ENCODE measurements at places on chromosomes 11 and 22. TPM values are rescaled to one million over a fixed set of nuclear protein-coding genes. Genes with fewer than 3 reads are reported as not detected.

DNA sequence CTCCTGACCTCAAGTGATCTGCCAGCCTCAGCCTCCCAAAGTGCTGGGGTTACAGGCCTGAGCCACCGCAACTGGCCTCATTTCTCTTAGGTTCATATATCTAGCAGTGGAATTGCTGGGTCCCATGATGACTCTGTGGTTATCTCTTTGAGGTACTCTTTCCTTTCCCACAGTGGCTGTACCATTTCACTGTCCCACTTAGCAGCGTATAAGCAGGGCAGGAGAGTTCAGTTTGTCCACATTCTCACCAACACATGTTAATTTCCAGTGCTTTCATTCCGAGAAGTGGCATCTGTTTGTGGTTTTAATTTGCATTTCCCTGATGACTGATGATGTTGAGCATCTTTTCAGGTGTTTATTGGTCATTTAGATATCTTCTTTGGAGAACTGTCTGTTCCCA lies 16.4 kb downstream of the PRR5 start:
- DNase-seq, result no peak
- H3K36me3 ChIP-seq, result no peaks in the 10 kb centered on the region
- no peak overlapping the region for H3K4me3 ChIP-seq

DNA sequence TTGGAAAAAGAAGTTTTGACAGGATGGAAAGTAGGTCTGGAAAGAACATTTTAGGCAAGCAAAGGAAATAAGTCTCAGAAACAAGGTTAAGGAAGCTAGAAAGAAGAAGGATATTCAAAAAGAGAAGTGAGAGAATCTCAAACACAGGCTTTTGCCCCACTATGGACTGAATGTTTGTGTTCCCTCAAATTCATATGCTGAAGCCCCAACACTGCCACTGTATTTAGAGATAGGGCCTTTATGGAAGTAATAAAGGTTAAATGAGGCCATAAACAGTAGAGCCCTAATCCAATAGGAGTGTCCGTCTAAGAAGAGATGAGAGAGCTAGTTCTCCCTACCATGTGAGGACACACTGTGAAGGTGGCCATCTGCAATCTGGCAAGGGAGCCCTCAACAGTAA lies 20.6 kb upstream of the RPS13 start:
- no peak for DNase-seq
- H3K27me3 ChIP-seq, result no peaks in the 10 kb centered on the region
- no peak overlapping the region for H3K4me3 ChIP-seq

GRCh38 chr11:33910296-33910957 lies 18.6 kb upstream of the LMO2 start:
- H3K4me1 ChIP-seq, result no peaks in the 10 kb centered on the region
- H3K27me3 ChIP-seq, result no peaks in the 10 kb centered on the region
- H3K27ac ChIP-seq, result no peak overlapping the region
- no peaks in the 10 kb centered on the region for H3K36me3 ChIP-seq
- no peak for DNase-seq

GRCh38 chr11:61895046-61895717 lies 3.8 kb upstream of the FADS3 start:
- no peaks in the 10 kb centered on the region for H3K27me3 ChIP-seq
- no peak overlapping the region for H3K27ac ChIP-seq
- H3K36me3 ChIP-seq, result no peaks in the 10 kb centered on the region

- no peak for DNase-seq
- H3K4me1 ChIP-seq, result no peaks in the 10 kb centered on the region
- H3K27ac ChIP-seq, result no peak overlapping the region
- no peaks in the 10 kb centered on the region for H3K27me3 ChIP-seq
- H3K4me3 ChIP-seq, result no peak overlapping the region
These were observed 57.1 kb downstream of the QSER1 start for GRCh38 chr11:32949739-32950138.

DNA sequence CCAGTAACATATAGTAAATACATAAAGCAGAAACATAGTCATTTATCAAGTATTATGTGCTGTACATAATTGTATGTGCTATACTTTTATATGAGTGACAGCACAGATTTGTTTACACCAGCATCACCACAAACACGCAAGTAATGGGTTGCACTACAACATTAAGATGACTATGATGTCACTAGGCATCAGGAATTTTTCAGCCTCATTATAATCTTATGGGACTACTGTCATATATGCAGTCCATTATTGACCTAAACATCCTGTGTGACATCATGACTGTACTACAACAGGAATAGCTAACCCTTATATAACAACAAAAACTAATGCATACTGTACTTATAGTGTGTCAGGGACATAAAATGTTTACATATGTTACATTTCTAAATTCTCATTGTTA lies 50.2 kb upstream of the IZUMO1R start:
- DNase-seq, result no peak
- H3K27me3 ChIP-seq, result no peaks in the 10 kb centered on the region
- H3K4me1 ChIP-seq, result no peaks in the 10 kb centered on the region
- H3K36me3 ChIP-seq, result no peaks in the 10 kb centered on the region

DNA sequence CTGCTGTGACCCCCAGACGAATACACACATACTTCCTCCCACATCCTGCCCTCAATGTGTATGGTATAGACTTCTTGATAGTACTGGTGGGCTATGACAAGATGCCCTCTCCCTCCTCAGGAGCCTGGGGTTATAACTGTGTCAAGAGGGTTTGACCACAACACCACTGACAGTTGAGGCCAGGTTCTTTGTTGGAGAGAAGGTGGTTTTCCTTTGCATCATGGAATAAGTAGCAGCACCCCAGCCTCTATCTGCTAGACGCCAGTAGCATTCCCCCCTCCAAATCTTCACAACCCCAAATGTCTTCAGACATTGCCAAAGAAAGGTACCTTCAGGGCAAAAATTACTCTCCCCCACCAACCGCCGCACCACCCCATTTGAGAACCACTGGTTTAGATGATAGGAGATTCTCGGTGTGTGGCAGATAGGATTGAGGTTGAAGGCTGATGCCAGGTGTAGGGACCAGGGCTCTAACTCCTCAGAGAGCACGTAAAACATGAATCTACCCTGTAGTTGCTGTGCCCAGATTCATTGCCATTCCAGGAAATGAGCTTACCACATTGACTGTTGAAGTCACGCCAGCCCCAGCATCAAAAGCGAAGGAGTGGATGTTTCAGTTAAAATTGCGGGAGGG lies 5.5 kb upstream of the MYO18B start:
- H3K4me3 ChIP-seq, result no peak overlapping the region
- H3K27me3 ChIP-seq, result peaks cover 4% of the 10 kb centered on the region
- H3K36me3 ChIP-seq, result no peaks in the 10 kb centered on the region

- DNase-seq, result no peak
- H3K4me3 ChIP-seq, result no peak overlapping the region
- H3K27me3 ChIP-seq, result no peaks in the 10 kb centered on the region
These were observed 205.2 kb upstream of the KIRREL3 start for GRCh38 chr11:127205688-127206217.

- H3K4me3 ChIP-seq, result no peak overlapping the region
- no peak for DNase-seq
- H3K27ac ChIP-seq, result no peak overlapping the region
- H3K27me3 ChIP-seq, result no peaks in the 10 kb centered on the region
- H3K4me1 ChIP-seq, result no peaks in the 10 kb centered on the region
These were observed 43.6 kb downstream of the MEI1 start for GRCh38 chr22:41742918-41743317.

DNA sequence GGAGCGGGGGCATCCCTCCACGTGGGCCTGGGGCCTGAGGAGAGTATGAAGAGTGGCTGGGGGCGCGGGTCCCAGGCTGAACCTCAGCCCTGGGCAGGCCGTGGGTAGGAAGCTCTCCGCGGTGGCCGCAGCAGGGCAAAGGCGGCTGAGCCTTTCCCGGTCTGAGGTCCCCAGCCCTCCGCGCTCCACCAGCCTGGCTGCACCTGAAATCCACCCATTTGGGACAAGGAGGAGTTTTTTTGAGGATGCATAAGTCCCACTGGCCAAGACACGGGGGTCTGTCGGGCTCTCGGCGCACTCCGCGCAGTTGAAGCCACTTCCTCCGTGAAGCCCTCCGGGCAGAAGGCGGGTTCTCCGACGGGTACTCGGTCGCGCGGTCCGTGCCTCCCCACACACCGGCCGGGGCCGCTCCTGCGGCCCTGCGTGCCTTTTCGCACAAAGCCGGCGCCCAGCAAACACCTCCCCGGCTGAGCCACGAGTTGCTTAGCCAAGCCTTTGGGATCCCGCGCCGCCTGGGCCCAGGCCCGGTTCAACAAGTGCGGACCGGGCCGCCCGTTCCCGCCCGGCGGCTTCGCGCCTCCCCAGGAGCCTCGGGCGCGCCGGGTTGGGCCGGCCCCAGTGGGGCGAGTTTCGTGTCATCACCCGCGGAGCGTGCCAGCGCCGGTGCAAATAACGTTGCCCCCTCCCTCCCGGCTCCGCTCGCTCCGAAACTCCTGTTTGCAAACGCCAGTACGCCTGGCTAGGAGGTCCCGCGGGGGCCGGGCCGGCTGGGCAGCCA lies 666 bp upstream of the OVOL1 start:
- DNase-seq, result no peak
- no peaks in the 10 kb centered on the region for H3K36me3 ChIP-seq
- H3K4me1 ChIP-seq, result peaks cover 8% of the 10 kb centered on the region
- peak overlapping the region; percentile 73 for H3K4me3 ChIP-seq
- H3K27me3 ChIP-seq, result peaks cover 9% of the 10 kb centered on the region
- peak overlapping the region; percentile 61 for H3K27ac ChIP-seq

DNA sequence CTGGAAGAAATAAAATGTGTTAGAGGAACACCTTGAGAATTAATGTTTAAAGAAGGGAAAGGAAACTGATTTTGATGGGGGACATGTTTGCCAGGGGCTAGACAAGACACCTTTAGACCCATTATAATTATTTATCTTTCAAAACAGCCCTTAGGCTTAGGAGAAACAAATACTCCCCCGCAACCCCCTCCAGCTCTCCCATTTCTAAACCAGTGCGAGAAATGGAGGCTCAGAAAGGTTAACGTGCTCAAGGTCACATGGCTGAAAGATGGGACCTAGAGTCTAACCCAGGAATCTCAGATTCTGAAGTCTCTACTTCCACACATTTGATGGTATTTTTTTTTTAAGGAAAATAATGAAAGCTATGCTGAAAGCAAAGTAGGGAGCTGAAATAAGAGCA lies 18.0 kb downstream of the EHF start:
- H3K4me3 ChIP-seq, result no peak overlapping the region
- DNase-seq, result no peak
- no peaks in the 10 kb centered on the region for H3K27me3 ChIP-seq
- H3K27ac ChIP-seq, result peak overlapping the region; percentile 65

DNA sequence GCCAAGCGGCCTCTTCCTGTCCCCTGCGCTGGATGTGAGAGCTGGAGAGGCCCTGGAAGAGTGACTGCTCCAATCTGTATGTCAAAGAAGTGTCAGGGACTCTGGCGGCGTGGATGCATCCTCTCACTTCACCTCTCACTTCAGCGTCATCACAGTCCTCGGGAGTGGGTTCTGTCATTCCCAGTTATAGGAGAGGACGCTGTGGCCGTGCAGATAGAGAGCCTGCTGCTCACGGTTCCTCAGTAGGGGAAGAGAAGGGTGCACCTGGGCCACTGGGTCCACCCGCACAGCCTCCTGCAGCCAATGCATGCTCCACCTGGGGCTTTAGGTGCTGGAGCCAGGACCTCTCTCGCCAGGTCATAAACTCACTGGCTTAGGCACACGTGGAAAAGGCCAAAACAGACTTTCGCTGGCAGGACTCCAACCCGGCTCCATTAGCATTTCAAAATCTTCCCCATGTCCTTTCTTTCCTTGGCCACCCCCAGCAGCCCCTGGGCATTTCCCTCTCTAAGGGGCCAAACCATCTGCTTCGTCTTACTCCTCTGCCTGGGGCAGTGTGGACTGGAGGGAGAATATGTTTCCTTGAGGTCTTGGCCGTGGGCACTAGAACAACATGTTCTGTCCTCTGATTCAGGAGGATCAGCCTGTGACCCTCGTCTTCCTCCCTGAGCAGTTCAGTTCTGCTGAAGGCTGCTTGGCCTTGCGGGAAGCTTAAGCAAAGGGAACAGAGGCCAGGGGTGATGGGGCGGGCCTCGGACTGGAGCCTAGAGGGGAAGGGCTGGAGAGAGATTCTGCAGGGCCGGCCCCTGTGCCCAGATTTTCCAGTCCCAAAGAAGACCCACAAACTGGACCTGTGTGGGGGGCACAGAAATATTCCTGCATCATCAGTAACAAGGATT lies 57.8 kb downstream of the ST14 start:
- H3K4me1 ChIP-seq, result no peaks in the 10 kb centered on the region
- H3K4me3 ChIP-seq, result no peak overlapping the region
- H3K27ac ChIP-seq, result no peak overlapping the region
- H3K36me3 ChIP-seq, result no peaks in the 10 kb centered on the region

- H3K27ac ChIP-seq, result no peak overlapping the region
- H3K27me3 ChIP-seq, result no peaks in the 10 kb centered on the region
- H3K4me1 ChIP-seq, result no peaks in the 10 kb centered on the region
- no peak overlapping the region for H3K4me3 ChIP-seq
- no peaks in the 10 kb centered on the region for H3K36me3 ChIP-seq
These were observed 36.0 kb downstream of the LRFN4 start for GRCh38 chr11:66892911-66893310.

GRCh38 chr11:117183724-117184349 lies 5.3 kb downstream of the SIDT2 start:
- no peaks in the 10 kb centered on the region for H3K27me3 ChIP-seq
- H3K36me3 ChIP-seq, result no peaks in the 10 kb centered on the region
- peaks cover 4% of the 10 kb centered on the region for H3K4me1 ChIP-seq
- DNase-seq, result peak; percentile 55
- H3K4me3 ChIP-seq, result no peak overlapping the region

DNA sequence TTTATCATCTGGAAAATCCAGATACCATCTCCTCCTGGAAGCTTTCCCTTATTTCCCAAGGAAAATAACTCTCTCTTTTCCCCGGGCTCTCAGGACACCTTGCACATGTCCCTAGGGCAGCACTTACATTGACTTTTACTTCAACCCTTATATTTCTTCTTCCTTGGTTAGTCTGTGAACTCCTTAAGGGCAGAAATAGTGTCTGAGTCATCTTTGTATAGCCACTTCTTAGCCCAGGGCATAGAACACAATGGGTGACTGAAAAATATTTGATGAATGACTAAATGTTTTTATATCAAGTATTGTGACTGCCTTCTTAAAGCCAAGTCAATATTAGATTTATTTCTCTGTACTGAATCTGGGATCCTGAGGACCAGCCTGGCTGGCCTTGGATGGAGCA lies 45.4 kb upstream of the MYOD1 start:
- no peaks in the 10 kb centered on the region for H3K4me1 ChIP-seq
- DNase-seq, result no peak
- H3K36me3 ChIP-seq, result no peaks in the 10 kb centered on the region
- no peak overlapping the region for H3K27ac ChIP-seq

- no peak for DNase-seq
- no peaks in the 10 kb centered on the region for H3K27me3 ChIP-seq
- H3K36me3 ChIP-seq, result no peaks in the 10 kb centered on the region
- no peak overlapping the region for H3K4me3 ChIP-seq
- no peak overlapping the region for H3K27ac ChIP-seq
These were observed 12.3 kb upstream of the ASRGL1 start for GRCh38 chr11:62324731-62325556.

Gene MPZL3
- total RNA-seq, result 23.0 TPM

Gene PATE2
- total RNA-seq, result 0.32 TPM

Gene OR52I1
- not detected for total RNA-seq

Gene LRRC51
- total RNA-seq, result 17.1 TPM

Gene POU2AF1
- 5.6 TPM for total RNA-seq

Gene GP1BB
- 2.9 TPM for total RNA-seq
